ENCODE measurements at places on chromosomes 2 and 18.

- peak; percentile 79 for DNase-seq
These were observed 2.4 kb upstream of the FOSL2 start for GRCh38 chr2:28390241-28390745.

DNA sequence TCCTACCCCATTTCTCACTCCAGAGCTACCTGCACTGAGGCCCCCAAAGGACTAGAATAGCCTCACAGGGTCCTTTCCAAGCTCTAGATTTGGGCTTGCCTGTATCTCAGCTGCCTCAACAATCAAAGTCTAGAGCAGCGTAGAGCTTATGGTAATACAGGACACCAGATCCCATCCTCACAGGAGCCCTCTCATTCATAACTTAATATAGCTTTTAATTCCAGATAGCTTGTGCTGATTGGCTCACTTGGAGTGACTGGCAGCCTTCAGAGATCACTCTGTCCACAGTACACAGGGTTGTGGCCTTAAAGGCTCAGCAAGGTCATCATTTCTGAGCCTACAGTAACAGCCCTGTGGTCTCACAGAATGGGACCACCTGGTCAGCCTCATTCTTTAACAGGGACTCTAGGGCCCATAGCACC lies 51.4 kb downstream of the ZFP36L2 start:
- DNase-seq: no peak

GRCh38 chr2:188971432-188971861 lies 2.7 kb upstream of the COL3A1 start:
- DNase-seq: no peak

GRCh38 chr2:232687382-232688160 lies 9.6 kb upstream of the GIGYF2 start:
- no peak for DNase-seq

GRCh38 chr2:100242891-100243619 lies 79.2 kb downstream of the LONRF2 start:
- peak; percentile 52 for DNase-seq

GRCh38 chr2:14363137-14363536 lies 269.4 kb upstream of the LRATD1 start:
- no peak for DNase-seq

DNA sequence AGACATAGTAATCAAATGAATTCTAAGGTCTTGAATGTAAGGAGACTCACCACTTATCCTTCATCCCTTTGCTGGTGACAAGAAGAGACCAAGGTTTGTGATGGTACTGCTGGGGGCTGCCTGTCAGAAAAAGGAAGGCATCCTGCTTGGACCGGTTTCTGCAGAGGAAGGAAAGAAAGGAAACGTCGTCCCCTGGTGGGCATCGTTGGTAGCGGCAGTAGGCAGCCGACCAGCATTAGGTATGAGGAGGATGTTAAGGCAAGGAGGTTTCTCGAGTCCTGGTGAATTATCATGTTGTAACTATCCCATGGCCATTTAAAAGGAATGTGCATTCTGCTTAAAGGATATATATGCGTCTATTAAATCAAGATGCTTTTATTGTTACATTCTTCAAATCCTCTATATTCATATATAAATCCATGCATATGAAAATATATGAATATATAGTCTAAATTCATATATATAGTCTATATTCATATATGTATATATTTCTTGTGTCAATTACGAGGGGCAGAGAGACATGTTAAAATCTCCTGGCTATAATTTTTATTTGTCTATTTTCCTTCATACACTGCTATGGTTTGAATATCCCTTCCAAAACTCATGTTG lies 94.4 kb upstream of the TGFA start:
- DNase-seq: peak; percentile 63

DNA sequence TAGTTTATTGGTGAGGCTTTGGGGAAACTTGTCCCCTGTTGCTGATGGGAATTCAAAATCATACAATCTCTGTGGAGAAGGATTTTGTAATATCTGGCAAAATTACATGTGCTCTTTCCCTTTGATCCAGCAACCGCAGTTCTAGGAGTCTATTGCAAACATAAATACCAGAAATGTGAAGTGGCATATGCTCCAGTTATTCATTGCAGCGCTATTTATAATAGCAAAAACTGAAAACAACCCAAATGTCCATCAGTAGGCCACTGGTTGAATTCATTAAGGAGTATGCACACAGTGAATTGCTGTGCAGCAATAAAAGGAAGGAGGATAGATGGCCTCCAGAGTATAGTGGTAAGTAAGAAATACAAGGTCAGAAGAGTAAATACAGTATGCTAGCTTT lies 76.5 kb downstream of the HNRNPLL start:
- no peak for DNase-seq

- no peak for DNase-seq
These were observed 80.3 kb downstream of the EDAR start for GRCh38 chr2:108908713-108909070.

DNA sequence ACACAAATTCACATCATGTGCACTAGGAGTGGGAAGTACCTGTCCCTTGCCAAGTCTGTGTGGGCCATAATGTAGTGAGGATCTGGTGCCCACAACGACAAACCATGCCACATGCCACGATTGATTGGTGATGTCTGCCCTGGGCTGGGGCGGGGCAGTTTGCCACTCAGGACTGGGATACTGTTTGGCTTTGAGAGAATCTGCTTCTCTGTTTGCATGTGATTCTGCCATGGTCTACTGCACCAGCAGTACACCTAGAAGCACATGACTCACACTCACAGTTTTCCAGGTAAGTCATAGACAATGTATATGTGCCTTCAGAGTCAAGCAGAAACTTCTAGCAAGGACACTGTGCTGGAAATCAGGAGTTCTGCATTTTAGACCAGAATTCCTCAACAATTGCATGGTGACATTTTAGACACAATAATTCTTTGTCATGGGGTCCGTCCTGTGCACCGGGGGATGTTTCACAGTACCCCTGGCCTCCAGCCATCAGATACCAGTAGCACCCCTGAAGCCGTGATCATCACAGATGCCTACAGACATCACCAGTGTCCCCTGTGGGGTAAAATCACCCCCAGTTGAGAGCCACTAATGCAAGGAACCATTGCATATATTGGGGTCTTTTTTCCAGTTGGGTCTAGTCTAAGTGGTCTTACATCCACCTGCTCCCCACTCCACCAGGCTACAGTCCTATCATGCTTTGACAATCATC lies 278.3 kb downstream of the EIPR1 start:
- DNase-seq: no peak

DNA sequence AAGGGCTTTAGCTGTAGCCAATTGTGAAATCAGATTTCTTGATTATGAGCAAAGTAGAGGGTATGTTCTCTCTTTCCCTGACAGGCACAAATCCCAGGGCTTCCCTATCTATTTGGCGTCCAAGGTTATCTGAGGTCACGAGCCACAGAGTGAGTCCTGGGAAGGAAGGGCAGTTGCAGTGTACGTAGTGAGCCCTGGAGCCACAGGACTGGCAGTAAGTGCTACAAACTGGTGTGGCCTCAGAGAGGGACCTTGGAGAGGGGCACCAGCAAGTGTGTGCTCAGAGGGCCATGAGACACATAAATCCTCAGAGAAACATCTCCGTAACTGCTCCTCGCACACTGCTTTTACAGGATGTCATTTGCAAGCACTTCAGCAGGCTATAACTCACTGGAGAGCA lies 115.5 kb upstream of the SH3BP4 start:
- DNase-seq: no peak

DNA sequence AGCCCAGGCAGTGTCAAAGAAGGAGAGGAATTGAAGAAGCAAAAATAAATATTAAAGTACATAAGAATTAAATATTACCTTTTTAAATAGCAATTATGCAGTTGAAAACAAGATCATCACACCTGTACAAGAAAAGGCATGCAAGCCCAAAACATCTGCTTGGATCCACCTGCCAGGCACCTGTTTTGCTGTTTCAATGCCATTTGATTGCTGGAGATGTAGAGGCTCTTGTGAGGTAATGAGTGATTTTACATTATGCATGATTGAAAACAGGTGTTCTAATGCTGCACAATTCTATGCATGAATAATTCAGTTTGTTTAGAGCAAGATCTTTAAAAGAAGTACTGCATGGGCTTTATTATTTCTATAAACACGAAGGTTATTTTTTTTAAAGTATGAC lies 700.6 kb upstream of the ZEB2 start:
- DNase-seq: no peak

DNA sequence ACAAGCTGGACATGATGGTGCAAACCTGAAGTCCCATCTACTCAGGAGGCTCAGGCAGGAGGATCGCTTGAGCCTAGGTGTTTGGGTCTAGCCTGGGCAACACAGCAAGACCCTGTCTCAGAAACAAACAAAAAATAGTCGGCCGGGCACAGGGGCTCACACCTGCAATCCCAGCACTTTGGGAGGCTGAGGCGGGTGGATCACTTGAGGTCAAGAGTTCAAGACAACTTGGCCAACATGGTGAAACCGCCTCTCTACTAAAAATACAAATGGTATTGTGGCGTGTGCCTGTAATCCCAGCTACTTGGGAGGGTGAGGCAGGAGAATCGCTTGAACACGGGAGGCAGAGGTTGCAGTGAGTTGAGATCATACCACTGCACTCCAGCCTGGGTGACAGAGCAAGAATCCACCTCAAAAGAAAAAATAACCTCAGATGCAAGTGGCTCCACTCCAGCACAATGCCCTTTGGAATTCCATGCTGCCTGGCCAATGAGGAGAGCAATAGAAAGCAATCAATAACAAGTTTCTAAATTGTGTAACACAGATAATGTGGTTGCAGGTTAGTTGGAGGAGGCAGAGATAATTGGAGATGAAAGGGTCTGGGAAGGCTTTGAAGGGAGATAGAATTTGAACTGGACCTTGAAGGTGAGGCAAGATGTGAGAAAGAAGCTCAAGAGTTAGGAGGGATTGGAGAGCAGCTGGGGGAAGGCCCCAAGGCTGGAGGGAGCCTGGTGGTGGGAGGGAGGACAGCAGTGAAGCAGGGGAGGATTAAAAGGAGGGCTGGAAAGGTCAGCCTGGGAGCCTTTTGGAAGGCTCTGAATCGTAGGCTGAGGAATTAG lies 6.0 kb downstream of the TTC31 start:
- DNase-seq: no peak

DNA sequence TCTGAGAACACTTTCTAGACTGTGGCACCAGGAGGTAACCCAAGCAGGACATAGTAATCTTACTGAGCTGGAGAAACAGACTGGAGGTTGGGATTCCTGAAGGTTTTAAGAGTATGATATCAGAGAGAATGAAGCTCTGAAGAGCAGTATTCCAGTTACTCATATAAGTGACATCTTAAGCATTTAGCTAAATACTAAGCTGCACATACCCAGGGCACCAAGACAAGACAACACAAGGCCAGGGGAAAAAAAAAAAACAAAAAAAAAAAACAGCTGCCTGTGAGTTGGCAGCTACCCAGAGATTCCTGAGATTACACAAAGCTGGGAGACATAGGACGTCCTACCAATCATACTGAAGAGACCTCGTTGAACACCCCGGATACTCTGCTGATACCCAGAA lies 175.8 kb downstream of the SRBD1 start:
- no peak for DNase-seq

DNA sequence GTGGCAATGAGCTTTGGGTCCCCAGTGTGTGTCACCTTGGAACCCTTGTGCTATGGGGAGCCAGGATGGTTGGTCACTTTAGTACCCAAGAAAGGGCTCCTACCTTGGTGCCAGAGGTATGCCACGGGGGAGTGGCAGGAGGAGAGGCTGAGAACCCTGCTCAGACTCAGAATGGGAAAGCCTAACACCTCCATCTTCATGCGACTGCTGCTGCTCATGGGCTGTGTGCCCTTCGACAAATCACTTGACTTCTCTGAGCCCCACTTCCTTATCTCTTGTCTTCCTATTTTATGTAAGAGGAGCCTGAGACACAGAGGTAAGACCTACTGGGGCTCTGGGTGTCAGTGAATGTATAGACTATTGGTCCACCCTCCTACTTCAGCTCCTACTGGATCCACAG lies 25.1 kb downstream of the EHD3 start:
- no peak for DNase-seq

- DNase-seq: no peak
These were observed 55.4 kb downstream of the POLR1A start for GRCh38 chr2:86050301-86050700.

- DNase-seq: no peak
These were observed 46.5 kb downstream of the PLEK start for GRCh38 chr2:68411397-68412126.

DNA sequence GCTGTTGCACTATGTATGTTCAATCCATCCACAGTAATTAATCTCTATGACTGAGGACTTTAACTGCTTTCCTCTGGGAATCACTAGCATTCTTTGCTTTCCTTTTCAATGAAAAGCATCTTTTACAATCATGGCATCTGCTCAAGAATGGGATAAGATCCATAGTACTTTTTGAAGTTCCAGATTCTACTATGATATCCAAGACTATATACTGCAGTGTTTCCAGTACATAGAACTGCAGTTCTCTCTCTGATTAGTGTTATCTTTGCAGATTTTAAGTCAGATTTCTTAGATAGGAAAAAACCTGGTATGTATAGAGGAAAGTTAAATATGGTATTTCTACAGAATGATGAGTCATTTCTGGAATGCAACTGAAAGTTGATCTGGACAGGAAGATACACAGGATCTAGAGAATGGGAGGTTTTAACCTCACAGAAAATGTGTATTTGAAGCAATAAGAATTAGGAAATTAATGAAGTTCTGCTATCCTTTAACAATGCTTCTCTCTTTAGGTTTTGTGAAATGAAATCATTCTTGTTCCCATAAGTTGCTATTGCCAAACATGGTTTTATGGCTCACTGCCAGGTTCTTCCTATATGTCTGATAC lies 670.7 kb downstream of the ERBB4 start:
- DNase-seq: no peak

- DNase-seq: no peak
These were observed 117.8 kb downstream of the PTPRM start for GRCh38 chr18:7684966-7685365.

- no peak for DNase-seq
These were observed 259.2 kb downstream of the IKZF2 start for GRCh38 chr2:212892193-212892592.

DNA sequence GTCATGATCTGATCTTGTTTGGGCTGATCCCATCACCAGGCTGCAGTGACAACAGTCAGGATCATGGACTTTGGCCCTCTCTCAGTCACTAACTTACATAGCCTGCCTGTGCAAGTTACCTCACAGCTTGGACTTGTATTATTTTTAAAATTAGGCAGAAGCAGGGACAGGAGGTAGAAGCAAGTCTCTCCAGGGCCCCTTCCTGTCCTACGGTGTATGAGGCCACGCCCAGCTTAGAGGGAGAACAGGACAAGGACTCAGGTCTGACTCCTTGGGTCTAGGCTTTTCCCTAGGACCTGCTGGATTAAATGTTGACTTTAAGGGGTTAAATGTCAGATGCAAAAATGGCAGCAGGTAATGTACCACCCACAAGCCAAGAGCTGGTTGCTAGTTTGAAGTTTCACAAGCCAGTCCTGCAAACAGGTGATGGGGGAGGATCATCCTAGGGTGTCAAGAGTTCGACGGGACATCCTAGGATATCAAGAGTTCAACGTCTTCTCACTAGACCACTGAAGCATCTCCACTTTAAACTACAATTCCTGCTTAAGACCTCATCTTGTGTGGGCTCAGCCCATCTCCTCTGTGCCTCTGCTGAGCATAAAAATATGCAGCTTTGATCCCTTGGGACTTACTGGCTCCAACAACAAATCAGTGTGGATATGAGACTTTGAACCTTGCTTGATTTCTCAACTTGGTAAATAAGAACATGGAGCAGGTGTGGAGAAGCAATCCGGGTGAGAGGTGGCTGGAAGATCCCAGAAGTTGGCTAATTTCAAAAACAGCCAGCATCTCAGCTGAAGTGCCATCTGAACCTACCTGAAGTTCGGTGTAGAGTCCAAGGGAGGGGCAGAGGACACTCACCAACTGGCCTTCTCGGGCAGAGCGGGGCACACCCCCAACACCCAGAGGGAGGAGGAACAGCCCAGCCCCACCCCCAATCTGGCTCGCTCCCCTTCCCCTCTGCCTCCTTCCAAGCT lies 39.5 kb downstream of the SFXN5 start:
- no peak for DNase-seq
